Subcutaneous adipose tissue (tissue), 4 donors: ENCODE measurements at places on chromosomes 12 and 14. TPM values are rescaled to one million over a fixed set of nuclear protein-coding genes. Genes with fewer than 3 reads are reported as not detected.

VTI1B gene
- 218 TPM for total RNA-seq

CCDC60 gene
- not detected for total RNA-seq

KCNMB4 gene
- 2.8 TPM for total RNA-seq

FGD6 gene
- 7.5 TPM for total RNA-seq

CLEC4E gene
- 27.9 TPM for total RNA-seq

SLC39A5 gene
- total RNA-seq: not detected

P3H3 gene
- total RNA-seq: 5.7 TPM

PZP gene
- 0.49 TPM for total RNA-seq

KRT77 gene
- not detected for total RNA-seq

ACTR6 gene
- 14.3 TPM for total RNA-seq

PRIMA1 gene
- 0.51 TPM for total RNA-seq

ARMH4 gene
- 6.6 TPM for total RNA-seq

ZNF385A gene
- 8.8 TPM for total RNA-seq

RPGRIP1 gene
- total RNA-seq: not detected

PLCZ1 gene
- not detected for total RNA-seq

ETFBKMT gene
- 1.9 TPM for total RNA-seq

SLC6A15 gene
- total RNA-seq: 5.3 TPM

PPP1R1A gene
- 254 TPM for total RNA-seq

HOXC4 gene
- 2.6 TPM for total RNA-seq

KLRC2 gene
- total RNA-seq: not detected

RIN3 gene
- 15.1 TPM for total RNA-seq

OASL gene
- total RNA-seq: 4.1 TPM

IL22 gene
- not detected for total RNA-seq

TAS2R9 gene
- total RNA-seq: not detected

TMEM116 gene
- 17.9 TPM for total RNA-seq

FOXN4 gene
- not detected for total RNA-seq

BTG1 gene
- 152 TPM for total RNA-seq

CCDC85C gene
- 0.49 TPM for total RNA-seq

LRRC10 gene
- not detected for total RNA-seq

DPF3 gene
- not detected for total RNA-seq

TBX3 gene
- total RNA-seq: 24.1 TPM

GALNT6 gene
- total RNA-seq: 13.8 TPM

ZFYVE1 gene
- total RNA-seq: 24.3 TPM

FLVCR2 gene
- 11.5 TPM for total RNA-seq

PLA2G1B gene
- total RNA-seq: not detected

TEX22 gene
- total RNA-seq: not detected

CCDC38 gene
- not detected for total RNA-seq

SRRM4 gene
- total RNA-seq: not detected

UNC79 gene
- total RNA-seq: 0.22 TPM

ARHGAP9 gene
- 23.6 TPM for total RNA-seq

NYNRIN gene
- total RNA-seq: 4.7 TPM

CEP290 gene
- 16.8 TPM for total RNA-seq

FAIM2 gene
- not detected for total RNA-seq

NGB gene
- total RNA-seq: not detected

PTHLH gene
- total RNA-seq: 1.8 TPM

ATXN7L3B gene
- 17.1 TPM for total RNA-seq

ACOT6 gene
- not detected for total RNA-seq

CCDC196 gene
- not detected for total RNA-seq

EIF5 gene
- 353 TPM for total RNA-seq

ERP29 gene
- total RNA-seq: 46.9 TPM

PKP2 gene
- total RNA-seq: 75.2 TPM

DAO gene
- not detected for total RNA-seq

RTN1 gene
- 30.5 TPM for total RNA-seq

MEG3 gene
- 60.8 TPM for total RNA-seq

LHX5 gene
- not detected for total RNA-seq
